ENCODE measurements at places on chromosomes 2 and 18.
A peak's percentile ranks its signal among the peaks of the same experiment; 100 is the strongest.

DNA sequence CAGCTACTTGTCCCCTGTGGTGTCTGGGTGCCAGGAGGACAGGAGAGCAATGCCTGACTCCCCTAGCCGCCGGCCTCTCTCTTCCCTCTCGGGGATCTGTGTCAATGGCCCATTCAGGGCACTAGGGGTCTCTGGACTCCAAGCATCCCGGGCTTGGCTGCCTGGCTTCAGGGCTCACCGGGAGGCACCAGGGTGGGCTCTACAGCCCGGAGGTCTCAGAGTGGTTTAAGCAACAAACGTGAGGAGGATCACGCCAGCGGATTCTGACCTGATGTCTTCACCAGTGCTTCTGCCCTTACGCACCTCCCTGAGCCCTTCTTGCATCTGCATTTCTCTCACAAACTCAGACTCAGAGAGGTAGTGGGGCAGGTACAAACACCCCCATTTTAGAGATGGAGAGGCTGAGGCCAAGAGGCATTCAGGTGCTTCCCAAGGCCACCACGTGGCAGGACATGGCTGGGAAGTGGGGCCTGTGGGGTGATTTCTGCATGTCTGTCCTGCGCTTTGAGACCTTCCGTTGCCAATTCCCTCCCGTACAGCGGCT is 243.0 kb downstream of the CELF4 start:
- DNase-seq = no peak

DNA sequence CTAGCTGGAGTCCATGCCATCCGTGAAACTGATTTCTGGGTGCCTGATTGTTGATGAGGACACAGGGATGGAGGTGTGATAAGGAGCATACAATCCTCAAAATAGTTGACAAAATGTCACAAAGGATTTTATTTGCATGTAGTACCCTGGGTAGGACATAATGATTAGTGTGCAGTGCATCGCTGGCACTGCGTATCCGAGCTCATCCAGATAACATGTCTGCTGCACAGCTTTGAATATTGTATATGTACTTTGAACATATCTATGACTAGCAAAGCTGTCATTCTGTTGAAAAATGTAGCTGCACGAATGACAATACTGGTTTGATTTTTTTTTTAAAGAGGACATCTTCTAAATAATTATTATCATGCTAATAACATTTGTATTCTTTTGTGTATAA is 529.7 kb upstream of the FANCL start:
- DNase-seq = no peak

DNA sequence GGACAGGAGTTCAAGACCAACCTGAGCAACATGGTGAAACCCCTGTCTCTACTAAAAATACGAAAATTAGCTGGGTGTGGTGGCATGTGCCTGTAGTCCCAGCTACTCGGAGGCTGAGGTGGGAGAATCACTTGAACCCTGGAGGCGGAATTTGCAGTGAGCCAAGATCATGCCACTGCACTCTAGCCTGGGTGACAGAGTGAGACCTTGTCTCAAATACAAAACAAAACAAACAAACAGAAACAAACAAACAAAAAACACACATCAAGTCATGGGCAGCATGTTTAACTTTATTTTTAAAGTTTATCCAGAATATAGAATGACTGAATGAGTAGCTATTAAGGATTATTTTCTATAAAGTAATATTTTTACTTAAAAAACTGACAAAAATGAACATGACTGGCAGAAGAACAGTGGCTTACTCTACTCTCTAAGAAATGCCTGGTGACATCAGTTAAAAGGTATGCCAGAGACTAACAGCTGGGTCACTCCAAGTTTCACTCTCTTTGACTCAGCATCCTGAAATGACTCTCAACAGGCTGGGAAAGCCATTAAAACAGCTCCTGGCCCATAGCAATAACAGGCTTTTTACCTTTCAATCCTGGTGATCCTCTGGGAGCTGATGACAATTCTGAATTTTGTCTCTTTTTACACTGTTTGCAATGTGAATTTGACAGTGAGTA is 281.6 kb upstream of the STON1 start:
- peak; percentile 54 for DNase-seq

DNA sequence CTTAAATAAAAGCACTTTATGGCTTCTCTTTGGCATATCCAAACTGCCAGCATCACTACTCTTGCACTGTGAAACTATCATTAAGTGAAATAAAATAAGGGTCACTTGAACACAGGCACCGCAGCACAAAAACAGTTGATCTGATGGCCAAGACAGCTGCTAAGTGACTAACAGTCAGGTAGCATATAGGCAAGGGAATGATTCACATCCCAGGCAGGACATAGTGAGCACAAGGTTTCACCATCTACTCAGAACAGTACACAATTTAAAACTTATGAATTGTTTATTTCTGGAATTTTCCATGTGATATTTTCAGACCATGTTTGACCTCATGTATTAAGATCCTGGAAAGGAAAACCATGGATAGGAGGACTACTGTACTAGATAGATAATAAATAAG is 214.2 kb downstream of the MREG start:
- no peak for DNase-seq

- peak; percentile 64 for DNase-seq
These were observed 3.6 kb upstream of the ARL4C start for GRCh38 chr2:234500394-234501006.

GRCh38 chr2:102301867-102302362 is 9.4 kb upstream of the IL1RL1 start:
- peak; percentile 28 for DNase-seq

DNA sequence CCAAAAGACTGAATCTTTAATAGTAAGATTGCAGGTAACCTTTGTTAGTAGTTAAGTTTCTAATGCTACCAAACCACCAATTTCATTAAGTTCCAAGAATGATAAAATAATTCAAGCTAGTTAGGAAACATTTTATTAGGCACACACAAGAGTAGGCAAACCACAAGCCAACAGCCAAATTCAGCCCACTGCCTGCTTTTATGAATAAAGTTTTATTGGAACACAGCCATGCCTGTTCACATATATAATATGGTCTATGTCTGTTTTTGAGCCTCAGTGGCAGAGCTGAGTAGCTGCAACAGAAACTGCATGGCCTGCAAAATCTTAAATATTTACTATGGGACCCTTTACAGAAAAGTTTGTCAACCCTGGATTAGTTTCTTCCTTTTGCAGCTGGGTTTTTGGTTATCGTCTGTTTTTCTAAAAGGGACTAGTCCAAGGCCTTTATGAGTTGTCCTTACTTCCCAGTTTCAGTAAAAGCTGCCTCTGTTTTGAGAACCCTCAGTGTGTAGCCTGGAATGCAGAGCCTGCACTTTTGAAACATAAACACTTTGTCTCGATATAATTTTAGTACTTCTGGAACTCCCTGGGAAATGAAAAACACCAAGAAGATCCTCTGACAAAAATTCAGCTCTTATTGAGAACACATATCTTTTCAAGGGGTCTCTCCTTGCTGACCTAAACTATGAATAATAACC is 39.1 kb downstream of the FRZB start:
- no peak for DNase-seq

DNA sequence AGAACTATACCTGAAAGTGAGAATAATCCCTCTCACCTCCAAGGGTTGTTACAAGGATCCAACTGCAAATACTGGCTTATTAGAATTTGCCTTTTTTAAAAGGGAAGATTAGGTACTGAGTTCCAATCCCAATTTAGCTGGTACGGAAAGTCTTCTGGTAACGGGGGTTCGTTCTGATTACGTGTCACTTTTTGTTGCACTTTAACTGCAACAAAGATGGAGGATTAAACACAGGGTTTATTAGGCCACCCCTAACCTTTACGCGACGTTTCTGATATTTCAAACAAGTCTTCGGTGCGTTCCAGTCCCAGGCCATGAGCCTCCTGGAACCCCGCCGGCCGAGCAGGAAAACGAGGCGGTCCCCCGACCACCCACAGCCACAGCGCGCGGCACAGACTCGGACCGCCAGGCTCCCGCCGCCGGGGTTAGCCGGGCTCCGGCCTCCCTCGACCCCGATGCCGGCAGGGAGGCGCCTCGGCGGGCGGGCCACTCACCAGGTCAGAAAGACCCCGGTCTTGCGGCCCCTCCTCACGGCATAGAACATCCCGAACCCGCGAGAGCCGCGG is 411 bp downstream of the RNASEH1 start:
- DNase-seq = no peak

DNA sequence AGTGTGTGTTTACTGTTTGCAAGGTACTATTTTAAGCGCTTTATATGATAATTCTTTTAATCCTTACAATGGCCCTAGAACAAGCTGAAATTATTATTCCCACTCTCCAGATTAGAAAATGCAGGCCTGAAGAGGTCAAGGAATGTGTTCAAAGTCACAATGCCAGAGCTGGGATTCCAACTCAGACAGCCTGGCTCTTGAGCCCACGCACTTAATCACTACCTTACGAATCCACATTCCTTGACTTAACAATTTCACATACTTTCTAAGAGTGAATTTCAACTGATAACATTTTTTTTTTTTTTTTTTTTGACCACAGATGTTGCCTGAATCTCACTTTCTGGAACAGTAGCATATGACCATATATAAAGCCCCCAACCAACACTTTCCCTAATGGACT is 400.3 kb downstream of the NCKAP5 start:
- DNase-seq = no peak

DNA sequence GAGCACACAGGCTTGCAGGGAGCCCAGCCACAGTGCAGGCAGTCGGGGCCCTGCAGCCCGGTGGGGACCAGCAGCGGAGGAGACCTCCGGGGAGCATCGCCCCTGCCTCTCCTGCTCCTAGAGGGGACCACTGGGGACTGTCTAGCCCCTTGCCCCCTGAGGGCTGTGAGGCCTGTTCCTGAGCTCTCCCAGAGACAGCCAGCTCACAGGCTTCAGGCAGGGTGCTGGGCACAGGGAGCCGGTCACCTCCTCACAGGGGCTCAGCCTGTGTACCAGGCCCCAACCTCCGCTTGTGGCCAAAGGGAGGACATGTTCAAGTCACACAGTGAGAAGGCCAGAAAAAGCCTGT is 3.5 kb upstream of the NMUR1 start:
- no peak for DNase-seq

- DNase-seq = no peak
These were observed 40.5 kb downstream of the CHMP3 start for GRCh38 chr2:86522711-86523110.

DNA sequence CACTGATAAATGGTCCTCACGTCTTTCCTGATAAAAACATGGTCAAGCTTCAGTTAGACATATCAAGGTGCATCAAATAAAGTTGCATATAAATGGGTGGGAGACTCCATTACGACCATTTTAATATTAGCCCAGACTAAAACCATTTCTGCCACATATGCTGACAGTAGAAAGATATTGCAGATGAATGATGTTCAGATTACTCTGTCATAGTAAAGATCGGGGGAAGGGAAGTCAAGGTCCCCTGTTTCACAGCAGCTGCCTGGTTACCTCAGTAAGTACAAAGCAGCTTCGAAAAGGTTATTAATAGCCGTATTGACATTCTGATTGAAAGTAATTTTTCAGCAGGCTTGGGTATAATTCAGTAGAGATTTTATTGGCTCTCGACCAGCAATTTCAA is 927.7 kb upstream of the CDH2 start:
- no peak for DNase-seq

GRCh38 chr2:215692387-215693079 is 256.7 kb upstream of the FN1 start:
- no peak for DNase-seq

- DNase-seq = no peak
These were observed 7.4 kb downstream of the PLEKHB2 start for GRCh38 chr2:131112529-131112928.

- DNase-seq = no peak
These were observed 1000.2 kb downstream of the TDRD15 start for GRCh38 chr2:22124003-22124402.

DNA sequence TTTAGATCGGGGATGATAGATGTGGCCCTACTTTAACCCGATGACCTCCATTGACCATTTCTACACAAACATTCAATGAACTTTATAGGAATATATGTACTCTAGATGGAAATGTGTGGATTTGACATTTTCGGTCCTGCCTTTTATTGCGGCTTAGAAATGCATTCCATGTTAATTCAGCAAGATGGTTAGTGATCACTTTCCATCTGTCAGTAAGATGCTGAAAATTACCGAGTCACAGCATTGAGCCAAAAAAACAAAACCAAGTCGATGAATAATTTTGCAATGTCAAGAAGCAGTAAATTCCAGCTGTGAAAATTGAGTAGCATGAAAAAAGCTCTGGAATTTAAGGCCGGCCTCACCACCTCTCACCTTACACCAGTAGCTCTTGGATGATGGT is 1642.6 kb upstream of the NXPH2 start:
- no peak for DNase-seq

DNA sequence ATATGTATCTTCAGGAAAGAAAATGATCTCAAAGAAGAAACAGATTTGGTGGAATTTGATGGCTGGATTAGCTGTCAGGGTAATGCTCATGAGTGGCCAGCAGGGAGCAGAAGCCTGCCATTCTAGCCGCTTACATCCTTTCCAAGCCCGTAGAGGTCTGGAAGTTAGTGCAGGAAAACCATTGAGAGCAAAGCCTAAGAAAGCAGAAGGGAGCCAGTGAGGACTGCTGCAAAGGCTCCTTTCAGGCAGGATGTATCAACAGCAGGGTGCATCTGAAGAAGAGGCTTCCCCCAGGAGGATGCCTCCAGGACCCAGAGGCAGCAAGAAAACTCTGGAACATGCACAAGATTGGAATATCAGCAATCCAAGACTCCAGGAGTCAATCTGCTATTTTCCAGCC is 22.9 kb upstream of the LBH start:
- DNase-seq = no peak

GRCh38 chr18:54222922-54223567 is 1.4 kb downstream of the MBD2 start:
- DNase-seq = peak; percentile 65

DNA sequence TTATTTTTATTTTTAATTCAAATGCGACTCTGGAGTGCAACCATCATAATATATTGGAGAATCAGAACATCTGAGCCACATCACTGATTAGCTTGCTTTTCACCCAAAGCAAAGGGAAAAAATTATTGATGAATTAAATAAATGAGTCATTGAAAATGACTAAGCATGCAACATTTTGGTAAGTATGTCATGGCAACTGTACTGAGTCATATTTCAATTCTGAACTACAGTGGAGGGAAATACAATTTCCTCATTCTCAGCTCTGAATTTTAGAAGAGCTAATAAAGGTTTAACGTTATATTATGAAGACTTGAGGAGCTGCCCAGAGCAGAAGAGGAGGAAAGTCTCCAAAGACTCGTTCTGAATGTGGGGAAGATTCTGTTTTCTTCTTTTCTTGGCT is 89.6 kb upstream of the CCDC68 start:
- DNase-seq = no peak
